GM23338 (cell line): ENCODE measurements at places on chromosomes 6 and 20. TPM values are rescaled to one million over a fixed set of nuclear protein-coding genes. Genes with fewer than 3 reads are reported as not detected.

The SYTL3 gene
- 0.07 TPM in 1 of 2 replicates, not detected in the other for total RNA-seq

The ETV7 gene
- 0.19 and 1.2 TPM in 2 replicates for total RNA-seq

The ADAM33 gene
- 4.0 and 6.0 TPM in 2 replicates for total RNA-seq

The ERVFRD-1 gene
- total RNA-seq = not detected in 2 replicates

The TMEM244 gene
- total RNA-seq = not detected in 2 replicates

The WASF1 gene
- 25.3 and 30.5 TPM in 2 replicates for total RNA-seq

The SIGLEC1 gene
- not detected in 2 replicates for total RNA-seq

The GPR31 gene
- total RNA-seq = not detected in 2 replicates

The KHDRBS2 gene
- 6.8 and 11.7 TPM in 2 replicates for total RNA-seq

The ECT2L gene
- 0.03 TPM in 1 of 2 replicates, not detected in the other for total RNA-seq

The OVOL2 gene
- 11.2 and 21.1 TPM in 2 replicates for total RNA-seq

The HLA-DOB gene
- total RNA-seq = 0.23 TPM in 1 of 2 replicates, not detected in the other

The MAN1A1 gene
- 7.0 and 8.7 TPM in 2 replicates for total RNA-seq

The NFATC2 gene
- total RNA-seq = 0.39 and 0.59 TPM in 2 replicates

The FAM135A gene
- total RNA-seq = 65.8 and 68.7 TPM in 2 replicates

The PACRG gene
- total RNA-seq = 0.17 and 1.7 TPM in 2 replicates

The WFDC6 gene
- total RNA-seq = not detected in 2 replicates

The CFB gene
- not detected in 2 replicates for total RNA-seq

The OLIG3 gene
- 0.27 and 1.1 TPM in 2 replicates for total RNA-seq

The KCNK5 gene
- 54.8 and 57.4 TPM in 2 replicates for total RNA-seq

The SLC22A3 gene
- 2.4 and 3.2 TPM in 2 replicates for total RNA-seq

The SAPCD1 gene
- total RNA-seq = 3.9 TPM in 1 of 2 replicates, not detected in the other

The ID4 gene
- 7.0 and 8.2 TPM in 2 replicates for total RNA-seq

The UBE3D gene
- total RNA-seq = 28.2 and 31.4 TPM in 2 replicates

The TRAPPC3L gene
- total RNA-seq = not detected in 2 replicates

The SPEF1 gene
- total RNA-seq = 0.69 and 1.3 TPM in 2 replicates
